ENCODE measurements at places on chromosomes 16 and 17. TPM values are rescaled to one million over a fixed set of nuclear protein-coding genes. Genes with fewer than 3 reads are reported as not detected.

The PARN gene
- total RNA-seq = 30.2 TPM

The KRT25 gene
- not detected for total RNA-seq

The TP53TG3C gene
- not detected for total RNA-seq

The B4GALNT2 gene
- total RNA-seq = not detected

The VWA3A gene
- 2.4 TPM for total RNA-seq

The CHMP1A gene
- total RNA-seq = 81.9 TPM

The OTOP3 gene
- total RNA-seq = not detected

The CES2 gene
- 22.8 TPM for total RNA-seq

The KRTAP1-1 gene
- total RNA-seq = not detected

The FOXF1 gene
- 0.41 TPM for total RNA-seq

The NAT9 gene
- total RNA-seq = 13.9 TPM

The TBC1D3H gene
- total RNA-seq = not detected

The GTF3C1 gene
- total RNA-seq = 77.9 TPM

The NGFR gene
- total RNA-seq = 3.3 TPM

The CLEC10A gene
- not detected for total RNA-seq

The CNGB1 gene
- 1.2 TPM for total RNA-seq

The SLC38A8 gene
- total RNA-seq = not detected

The TCAP gene
- total RNA-seq = 0.82 TPM

The OTOP2 gene
- not detected for total RNA-seq

The GAS2L2 gene
- under 0.01 TPM for total RNA-seq

The MYL11 gene
- not detected for total RNA-seq

The RAMP2 gene
- total RNA-seq = 15.9 TPM

The CD300LG gene
- not detected for total RNA-seq

The KRT14 gene
- total RNA-seq = not detected
